ENCODE measurements at places on chromosomes 2 and 18.

GRCh38 chr2:225137971-225138370, 95.7 kb upstream of the DOCK10 start:
- DNase-seq: no peak

DNA sequence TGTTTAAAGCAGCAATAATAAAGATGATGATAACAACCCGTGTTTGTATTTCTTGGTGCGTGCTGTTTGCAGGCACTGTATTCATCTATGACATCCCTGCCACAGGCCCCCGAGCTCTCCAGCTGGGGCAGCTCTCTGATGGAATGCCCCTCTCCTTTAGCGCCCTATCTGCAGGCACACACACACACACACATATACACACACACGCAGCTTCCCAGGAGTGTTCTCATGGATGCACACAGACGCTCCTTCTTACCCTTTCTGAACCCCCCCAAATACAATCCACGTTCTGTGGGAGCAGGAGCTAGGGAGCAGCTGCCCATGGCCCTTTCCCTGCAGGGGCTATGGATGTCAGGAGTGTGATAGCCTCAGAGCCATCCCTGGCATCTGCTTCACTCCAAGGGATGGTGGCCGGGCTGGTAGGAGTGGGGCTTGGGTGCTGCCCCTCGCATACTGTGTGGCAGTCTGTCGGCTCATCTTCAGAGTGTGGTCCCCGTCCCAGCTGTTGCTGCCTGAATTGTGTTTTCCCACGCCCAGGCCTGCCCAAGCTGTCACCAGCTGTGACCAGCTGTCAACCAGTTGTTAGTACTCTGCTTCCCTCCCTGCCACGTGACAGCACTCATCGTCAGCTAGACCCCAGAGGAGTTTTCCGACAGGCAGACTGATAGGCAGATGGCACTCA, 50.8 kb upstream of the MYCN start:
- DNase-seq: no peak

- DNase-seq: peak; percentile 67
Measured at GRCh38 chr2:240913810-240914644, 7.9 kb downstream of the CROCC2 start.

DNA sequence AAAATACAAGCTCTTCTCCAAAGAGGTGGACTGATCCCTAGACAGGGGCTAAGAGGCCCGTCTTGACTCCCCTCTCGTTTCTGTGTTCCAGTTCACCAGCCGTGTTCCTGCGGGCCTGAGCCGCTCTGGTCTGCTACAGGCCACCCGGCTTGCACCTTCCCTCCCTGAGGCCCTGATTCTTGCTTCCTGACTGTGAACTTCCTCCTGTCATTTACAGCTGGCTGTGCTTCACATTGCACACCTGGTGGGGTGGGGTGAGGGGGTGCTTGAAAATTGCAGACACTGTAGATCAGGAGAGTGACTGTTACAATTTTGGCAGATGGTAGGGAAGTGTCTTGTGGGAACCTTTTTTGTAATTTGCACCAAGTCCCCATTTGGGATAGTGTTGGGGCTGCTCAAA, 64.4 kb downstream of the TSN start:
- no peak for DNase-seq

GRCh38 chr2:200092235-200092634, 136.9 kb downstream of the MAIP1 start:
- DNase-seq: no peak

GRCh38 chr18:9380621-9381395, 46.2 kb downstream of the TWSG1 start:
- no peak for DNase-seq

GRCh38 chr2:156083763-156084493, 248.6 kb downstream of the NR4A2 start:
- no peak for DNase-seq

GRCh38 chr2:146867477-146867986, 977.3 kb upstream of the ACVR2A start:
- no peak for DNase-seq

GRCh38 chr2:45586600-45586999, 24.5 kb downstream of the SRBD1 start:
- no peak for DNase-seq

- DNase-seq: no peak
Measured at GRCh38 chr18:69725855-69726508, 221.7 kb downstream of the CD226 start.

DNA sequence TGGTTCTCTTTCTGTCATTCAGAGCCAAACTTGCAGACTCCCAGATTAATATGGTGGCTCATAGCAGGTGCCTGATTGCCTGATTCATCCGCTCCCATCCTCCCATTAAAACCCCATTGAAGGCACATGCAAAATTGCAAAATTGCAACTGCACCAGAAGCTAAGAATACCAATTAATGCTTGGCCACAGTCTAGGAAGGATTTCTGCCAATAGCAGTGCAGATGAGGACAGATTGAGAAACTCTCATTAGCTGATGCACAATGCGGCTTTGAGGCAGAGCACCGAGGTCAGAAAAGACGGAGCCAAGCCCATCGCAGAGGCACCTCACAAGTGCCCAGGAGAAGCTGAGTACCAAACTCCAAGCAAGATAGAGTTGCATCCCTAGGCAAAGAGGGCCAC, 172.8 kb downstream of the ARL4C start:
- DNase-seq: no peak
